Immature natural killer cell (primary cell): ENCODE measurements at places on chromosomes 16 and 17.

GRCh38 chr17:4422864-4423263 lies 10.9 kb upstream of the SPNS3 start:
- DNase-seq, result no peak

- no peak for DNase-seq
Measured at GRCh38 chr17:4229627-4230541, 33.9 kb downstream of the ANKFY1 start.

GRCh38 chr16:57749101-57749692 lies 13.6 kb downstream of the KATNB1 start:
- no peak for DNase-seq

GRCh38 chr17:3935140-3935542 lies 18.9 kb upstream of the P2RX1 start:
- DNase-seq, result peak; percentile 27

- DNase-seq, result no peak
Measured at GRCh38 chr17:12730931-12731521, 58.3 kb upstream of the ARHGAP44 start.

GRCh38 chr17:63698381-63698885 lies 1.5 kb downstream of the LIMD2 start:
- peak; percentile 33 for DNase-seq

DNA sequence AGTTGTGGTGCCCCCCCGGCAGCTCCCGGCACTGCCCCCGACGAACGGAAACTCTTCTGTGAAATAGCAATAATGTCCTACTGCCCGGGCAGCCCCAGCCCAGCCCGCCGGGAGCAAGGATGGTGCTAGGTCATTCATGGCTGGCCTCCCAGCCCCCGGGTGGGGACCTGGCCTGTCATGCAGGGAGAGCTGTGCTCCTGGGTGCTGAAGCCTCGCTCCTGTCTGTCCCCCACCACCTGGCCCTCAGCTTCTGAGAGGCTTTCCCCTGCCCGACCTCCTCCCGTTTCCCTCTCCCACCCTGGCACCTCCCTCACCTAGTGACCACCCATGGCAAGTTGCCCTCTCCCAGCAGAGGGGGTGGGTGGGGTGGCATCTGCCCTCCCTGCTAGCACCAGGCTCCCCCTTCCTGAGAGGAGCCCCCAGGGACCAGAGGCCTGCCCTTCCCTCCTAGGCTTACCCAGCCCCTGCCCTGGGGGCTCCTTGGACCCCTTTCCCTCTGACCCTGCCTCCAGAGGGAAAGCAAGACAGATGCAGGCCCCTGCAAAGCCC lies 13.5 kb downstream of the PAM16 start:
- no peak for DNase-seq

- DNase-seq, result no peak
Measured at GRCh38 chr16:88377961-88378360, 4.8 kb upstream of the ZNF469 start.

DNA sequence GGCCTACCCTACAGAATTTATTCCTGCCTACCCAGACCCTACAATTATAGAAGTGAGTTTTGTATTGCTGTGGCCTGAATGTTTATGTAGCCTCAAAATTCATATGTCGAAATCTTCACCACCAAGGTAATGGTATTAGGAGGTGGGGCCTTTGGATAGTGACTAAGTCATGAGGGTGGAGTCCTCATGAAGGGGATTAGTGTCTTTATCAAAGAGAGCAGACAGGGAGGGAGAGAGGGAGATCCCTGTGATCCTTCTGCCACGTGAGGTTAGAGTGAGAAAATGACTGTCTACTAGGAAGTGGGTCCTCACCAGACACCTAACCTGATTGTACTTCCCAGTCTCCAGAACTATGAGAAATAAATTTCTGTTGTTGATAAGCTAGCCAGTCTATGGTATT lies 981 bp upstream of the DUXB start:
- DNase-seq, result no peak

DNA sequence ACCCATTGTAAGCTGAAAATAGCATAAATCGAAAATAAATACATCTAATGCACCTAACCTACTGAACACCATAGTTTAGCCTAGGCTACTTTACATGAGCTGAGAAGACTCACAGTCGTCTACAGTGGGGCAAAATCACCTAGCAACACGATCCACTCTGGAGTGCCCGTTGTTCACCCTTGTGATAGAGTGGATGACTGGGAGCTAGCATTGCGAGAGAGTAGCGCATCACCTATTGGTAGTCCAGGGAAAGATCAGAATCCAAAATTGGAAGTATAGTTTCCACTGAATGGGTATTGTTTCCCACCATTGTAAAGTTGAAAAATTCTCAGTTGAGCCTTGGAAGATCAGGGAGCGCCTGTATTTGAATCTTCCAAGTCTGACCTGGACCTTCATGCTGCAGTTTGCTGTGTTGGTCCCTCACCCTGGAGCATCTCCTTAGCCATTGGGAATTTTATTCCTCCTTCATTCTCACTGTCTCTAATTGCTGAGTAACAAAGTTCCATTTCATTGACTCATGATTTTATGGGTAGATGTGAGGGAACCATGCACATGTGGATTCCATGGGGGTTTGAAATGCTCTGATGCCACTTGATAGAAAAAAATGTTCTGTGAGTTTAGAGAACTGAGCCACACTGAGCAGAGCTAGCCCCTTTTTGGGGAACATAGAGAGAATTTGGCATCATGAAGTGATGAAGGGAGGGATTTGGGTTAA lies 19.6 kb downstream of the AKAP1 start:
- DNase-seq, result no peak

DNA sequence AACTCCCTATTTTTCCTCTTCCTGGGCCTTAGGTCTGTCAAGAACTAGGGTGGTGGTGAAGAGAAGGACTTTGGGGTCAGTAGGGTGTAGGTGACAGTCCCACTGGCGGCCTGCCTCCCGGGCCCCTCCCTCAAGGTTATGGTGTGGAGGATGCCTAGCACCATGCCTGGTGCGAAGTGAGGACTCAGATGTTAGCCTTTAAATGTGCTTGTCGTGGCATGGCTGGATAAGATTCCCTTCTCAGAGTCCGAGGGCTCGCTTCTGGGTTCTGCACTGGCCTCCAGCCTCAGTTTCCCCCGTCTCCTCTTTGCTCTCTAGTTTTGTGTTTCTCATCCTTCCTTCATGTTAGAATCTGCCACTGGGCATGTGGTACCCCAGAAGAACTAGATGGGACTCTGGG lies 32.0 kb downstream of the HAPSTR1 start:
- no peak for DNase-seq

- no peak for DNase-seq
Measured at GRCh38 chr17:28892024-28892423, 5.5 kb downstream of the FLOT2 start.

GRCh38 chr16:275041-275641 lies 603 bp downstream of the RGS11 start:
- no peak for DNase-seq

DNA sequence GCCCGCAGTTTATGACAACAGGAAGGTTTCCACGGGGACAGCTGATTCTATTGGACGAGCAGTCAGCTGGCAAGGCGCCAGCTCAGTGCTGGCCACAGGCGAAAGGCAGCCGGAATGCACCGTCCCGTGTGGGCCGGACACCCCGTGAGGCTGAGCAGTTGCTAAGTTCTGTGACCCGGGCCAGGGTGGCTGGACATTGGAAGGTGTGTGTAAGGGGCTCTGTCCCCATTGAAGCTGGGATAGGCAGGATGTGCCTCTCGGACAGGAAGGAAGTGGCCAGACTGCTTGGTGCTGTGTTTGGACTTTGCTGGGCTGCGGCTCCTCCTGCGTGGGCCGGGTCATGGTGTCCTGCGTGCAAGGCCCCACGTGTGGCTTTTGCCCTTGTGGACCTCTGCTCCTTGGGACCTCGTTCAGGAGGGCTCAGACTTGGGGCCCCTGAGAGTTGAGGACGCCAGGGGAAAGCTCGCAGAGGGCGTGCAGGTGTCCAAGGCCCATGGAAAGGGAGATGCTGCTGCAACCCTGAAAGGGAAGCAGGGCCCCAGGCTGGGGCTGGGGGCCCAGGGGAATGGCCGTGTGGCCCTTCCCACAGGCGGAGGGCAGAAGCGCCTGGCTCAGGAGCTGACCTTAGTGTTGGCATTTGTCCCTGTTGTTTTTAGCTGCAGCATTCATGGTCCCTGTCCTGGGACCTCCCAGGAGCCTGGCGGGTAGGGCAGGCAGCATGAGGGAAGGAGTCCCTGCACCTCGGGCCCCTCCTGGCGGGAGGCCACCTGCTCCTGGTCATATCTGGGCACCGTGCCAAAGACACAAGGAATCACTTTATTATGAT lies 10.0 kb downstream of the BAIAP2 start:
- no peak for DNase-seq

DNA sequence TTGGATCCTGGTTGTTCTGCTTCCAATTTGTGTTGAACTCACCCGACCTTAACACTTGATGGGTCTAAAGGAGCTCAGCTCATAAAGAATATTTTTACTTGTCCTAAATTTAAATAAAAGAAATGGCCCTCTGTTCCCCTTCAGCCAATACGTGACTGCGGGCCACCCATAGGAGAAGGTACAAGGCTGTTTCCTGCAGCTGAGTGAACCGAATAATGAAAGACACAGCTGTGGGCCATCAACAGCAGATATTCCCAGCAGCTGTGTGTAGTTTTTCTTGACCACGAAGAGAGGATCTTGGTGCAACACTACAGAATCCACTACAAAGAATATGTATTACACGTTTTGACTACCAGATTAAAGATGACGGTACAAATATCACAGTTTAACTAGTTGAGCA lies 1431.6 kb downstream of the CDH11 start:
- DNase-seq, result no peak

DNA sequence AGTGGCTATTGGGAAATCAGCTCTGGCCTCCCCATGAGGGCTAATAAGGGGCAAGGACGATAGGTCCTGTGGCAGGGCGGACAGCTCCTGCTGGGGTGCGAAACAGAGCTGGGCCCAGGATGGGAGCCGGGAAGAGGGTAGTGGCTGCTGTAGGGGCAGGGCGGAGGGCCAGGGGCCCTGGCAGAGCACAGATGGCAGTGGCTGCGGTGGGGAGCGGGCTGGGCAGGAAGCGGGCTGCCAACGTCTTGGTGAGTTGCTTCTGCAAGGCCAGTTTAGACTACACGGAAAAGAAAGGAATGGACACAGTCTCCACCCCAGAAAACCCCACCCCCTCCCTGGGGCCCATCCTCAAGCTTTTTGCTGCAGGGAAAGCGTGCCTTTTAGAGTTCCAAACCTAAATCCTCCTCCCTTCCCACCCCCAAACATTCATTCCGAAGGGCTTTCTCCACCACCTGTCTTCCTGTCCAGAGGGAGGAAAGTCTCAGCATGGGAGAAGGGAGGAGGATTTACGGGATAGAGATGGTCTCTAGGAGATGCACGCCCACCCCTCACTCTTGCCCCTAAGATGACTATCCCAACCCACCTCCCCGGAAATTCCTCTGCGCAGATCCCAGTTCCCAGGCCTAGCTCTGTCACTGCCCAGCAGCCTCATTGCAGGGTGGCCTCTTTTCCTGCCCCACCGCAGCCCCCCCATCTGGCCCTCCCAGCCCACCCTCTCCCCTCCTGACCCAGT lies 7.1 kb downstream of the NKIRAS2 start:
- DNase-seq, result no peak

DNA sequence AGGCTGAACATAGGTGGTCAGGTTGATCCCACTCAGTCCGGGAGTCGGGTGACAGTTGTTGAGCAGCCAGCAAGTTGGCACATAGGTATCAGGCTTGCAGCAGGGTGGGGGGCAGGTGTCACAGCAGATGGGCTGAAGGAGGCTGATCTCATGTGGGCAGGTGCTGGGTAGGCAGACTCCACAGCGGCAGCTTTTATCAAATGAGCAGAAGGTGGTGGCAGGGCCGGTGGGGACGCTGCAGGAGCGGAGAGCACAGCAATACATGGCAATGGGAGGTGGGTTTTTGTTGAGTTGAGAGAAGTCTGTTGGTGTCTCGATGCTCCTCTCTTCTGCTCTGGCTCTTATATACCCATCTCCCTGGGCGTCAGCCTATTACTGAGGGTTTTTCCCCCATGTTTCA lies at the start of gene KRTAP3-1:
TSS of gene KRTAP3-1 (minus strand) at position 318 of the 400 bp plus-strand sequence. CDS start at position 264, 54 bp downstream.
- no peak for DNase-seq

DNA sequence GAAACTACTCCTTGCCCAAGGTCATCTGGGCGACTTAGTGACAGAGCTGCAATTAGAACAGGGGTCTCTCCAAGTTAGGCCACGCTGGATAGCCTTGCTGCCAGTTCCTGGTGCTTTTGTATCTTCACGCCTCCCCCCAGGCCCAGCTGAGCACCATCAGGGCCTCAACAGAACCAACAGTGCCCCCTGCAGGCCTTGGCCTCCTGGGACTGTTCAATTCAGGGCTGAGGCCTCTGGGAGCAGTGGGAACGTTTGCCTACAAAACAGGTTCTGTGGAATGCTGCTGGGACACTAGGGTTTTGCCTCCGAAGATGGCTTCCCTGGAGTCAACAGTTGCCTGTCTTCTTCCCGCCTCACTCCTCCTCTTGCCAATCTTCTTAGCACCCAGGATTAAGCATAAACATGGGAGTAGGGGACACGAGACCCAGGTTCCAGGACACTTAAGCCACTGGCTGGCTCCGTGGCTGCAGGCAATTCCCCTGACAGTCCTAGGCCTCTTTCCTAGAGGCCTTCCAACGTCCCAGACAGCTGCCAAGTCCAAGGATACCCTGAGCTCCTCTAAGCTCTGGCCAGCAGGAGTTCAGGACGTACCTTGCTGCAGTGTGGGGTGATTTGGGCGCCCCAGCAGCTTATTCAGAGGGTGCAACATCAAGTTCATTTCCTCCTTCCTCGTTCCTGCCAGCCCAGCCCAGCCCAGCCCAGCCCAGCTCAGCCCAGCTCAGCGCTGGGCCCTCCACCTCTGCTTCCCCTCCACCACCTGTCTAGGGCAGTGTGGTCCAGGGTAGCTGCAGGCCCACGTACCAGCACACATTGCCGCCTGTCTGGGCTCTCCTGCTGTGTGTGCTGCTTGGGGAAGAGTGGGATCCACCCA lies 246.6 kb upstream of the RPL38 start:
- peak; percentile 48 for DNase-seq

DNA sequence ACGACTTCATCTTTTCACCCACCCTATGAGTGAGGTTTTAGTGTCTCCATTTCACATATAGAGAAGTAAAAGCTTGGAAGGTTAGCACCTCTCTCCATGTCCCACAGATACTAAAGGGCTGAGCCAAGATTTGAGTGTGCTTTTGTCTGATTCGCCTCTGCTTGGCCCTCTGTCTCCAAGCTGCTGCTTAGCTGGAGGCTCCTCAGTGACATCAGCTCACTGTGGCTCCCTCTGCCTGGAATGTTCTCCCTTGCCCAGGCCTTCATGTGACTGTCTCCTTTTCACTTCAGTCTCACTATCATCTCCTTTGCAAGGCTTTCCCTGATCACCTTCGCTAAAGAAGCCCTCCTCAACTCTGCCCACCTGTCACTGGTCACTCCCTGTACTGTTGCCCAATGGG lies 84.5 kb upstream of the HSBP1 start:
- no peak for DNase-seq

GRCh38 chr16:69798466-69798865 lies 36.3 kb downstream of the WWP2 start:
- DNase-seq, result no peak

GRCh38 chr16:12201866-12202265 lies 225.3 kb downstream of the SNX29 start:
- DNase-seq, result no peak

DNA sequence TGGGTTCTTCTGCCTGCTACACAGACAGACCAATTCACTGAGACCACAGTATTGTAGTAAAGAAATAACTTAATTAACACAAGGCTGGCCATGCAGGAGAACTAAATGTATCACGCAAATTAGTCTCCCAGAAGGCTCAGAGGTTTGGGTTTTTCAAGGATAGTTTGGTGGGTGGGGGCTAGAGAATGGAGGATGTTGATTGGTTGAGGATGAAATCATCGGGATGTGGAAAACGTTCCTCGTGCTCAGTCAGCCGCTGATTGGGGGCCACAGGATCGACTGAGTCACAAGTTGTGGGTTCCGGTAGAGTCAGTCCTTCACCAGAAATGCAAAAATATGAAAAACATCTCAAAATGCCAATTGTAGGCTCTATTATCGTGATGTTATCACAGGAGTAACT lies 18.7 kb downstream of the RHOT1 start:
- no peak for DNase-seq
